ENCODE measurements at places on chromosomes 13 and 19.

GRCh38 chr13:85261757-85262346 lies 537.4 kb downstream of the SLITRK6 start:
- DNase-seq = no peak

GRCh38 chr19:36113425-36113824 lies 1.2 kb downstream of the POLR2I start:
- no peak for DNase-seq

DNA sequence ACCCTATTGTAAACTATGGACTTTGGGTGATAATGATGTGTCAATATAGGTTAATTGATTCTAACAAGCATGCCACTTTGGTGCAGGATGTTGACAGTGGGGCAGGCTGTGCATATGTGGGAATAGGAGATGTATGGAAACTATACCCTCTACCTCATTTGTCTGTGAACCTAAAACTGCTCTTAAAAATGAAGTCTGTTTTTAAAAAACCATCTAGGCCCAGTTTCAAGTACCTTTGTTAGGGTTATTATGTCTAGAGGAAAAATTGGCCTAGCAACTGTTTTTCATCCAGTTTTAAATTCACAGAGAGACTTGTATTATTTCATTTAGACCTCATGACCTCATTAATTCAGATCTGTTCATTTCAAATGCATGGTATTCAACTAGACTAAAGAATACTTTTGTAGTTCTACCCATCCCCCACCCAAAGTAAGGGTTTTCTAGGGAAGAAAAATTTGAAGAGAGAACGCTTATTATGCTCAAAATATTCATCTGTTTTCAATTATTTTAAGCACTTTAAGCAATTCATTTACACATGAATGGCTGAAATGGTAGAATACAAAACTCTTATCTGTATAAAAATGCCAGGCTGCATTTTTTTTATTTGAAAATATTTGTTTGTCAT lies 1781.9 kb upstream of the MIR17HG start:
- DNase-seq = no peak

DNA sequence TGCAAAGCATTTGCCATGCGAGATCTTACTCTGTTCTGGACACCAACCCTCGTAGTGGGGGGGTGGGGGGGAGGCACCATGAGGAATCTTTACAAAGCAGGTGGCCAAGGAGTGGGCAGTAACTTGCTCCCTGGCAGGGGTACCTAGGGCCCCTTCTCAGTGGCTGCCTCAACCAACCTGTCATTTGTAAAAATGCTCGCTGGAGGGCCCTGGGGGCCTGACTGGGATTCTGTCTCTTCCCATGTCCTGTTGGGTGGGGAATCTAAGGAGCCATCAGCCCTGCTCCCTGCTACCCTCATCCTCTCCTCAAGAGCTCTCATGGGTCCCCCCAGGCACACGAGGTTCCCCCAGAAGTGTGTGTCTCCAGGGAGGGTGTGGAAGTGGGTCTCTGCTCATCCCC lies 1.5 kb downstream of the KCNN1 start:
- DNase-seq = no peak

DNA sequence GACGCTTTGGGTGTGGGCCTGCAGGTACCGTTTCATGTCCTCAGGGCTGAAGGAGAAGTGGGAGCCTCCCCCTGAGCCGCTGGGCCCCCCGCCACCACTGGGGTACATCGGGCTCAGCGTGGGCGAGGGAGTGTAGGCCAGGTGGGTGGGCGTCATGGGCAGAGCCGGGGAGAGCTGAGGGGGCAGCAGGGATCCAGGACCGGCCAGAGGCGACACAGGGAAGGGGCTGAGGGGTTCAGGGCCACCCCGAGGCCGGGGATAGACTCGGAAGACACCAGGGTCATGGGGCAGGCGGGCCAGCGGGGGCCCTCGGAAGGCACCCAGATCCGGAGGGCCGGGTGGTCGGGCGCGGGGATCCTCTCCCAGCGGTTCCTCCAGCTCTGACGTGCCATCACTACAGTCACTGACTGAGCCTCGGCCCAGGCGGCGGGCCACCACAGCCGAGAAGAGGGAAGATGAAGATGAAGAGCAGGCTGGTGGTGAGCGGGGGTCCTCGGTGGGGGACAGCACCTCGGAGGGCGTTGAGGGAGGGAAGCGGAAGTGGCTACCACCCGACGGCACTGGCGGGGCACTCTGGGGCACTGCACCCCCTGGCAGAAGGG lies 5.7 kb downstream of the ERF start:
- no peak for DNase-seq

GRCh38 chr13:20489185-20489820 lies 36.4 kb downstream of the CRYL1 start:
- peak; percentile 25 for DNase-seq

GRCh38 chr19:19026299-19026971 lies 6.9 kb downstream of the SUGP2 start:
- DNase-seq = no peak

GRCh38 chr19:16607819-16608218 lies 20.2 kb downstream of the MED26 start:
- no peak for DNase-seq

DNA sequence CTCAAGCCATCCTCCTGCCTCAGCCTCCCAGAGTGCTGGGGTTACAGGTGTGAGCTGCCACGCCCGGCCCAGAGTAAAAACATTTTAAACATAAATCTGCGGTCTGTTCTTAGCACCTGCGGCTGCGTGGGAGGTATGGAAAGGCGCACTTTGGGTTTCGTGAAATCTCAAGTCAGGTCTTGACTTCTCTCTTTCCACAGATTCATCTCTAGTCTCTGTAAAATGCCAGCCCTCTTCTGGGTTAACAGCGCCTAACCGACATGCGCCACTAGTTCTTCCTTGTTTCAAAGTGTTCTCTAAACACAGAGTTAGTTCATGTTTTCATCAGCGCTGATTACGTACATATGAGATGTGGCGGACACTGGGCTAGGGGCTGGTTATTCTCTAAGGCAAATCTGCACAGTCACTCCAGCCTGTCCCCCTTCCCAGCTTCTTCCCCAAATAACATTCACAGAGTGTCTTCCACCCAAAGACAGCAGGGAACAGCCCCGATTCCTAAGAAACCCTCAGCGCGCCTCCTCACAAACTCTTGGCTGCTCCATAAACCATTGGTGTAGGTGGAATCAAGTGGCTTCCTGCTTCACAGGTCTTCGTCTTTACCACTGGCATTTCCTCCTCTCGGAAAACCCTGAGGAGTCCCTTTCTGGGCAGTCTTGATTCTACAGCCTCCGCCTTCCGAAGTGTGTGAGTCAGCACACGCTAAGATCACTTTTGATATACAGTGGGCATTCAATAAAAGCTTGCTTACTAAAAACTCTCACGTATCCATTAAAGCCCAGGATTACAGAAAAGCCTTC lies 1.4 kb downstream of the PARP4 start:
- DNase-seq = peak; percentile 34

- DNase-seq = no peak
Measured at GRCh38 chr13:23574421-23575145, 4.4 kb downstream of the TNFRSF19 start.

- DNase-seq = peak; percentile 57
Measured at GRCh38 chr13:52159159-52159982, at the start of gene NEK3. Gene NEK3 (minus strand): TSS chr13:52159597. CDS start chr13:52156191, 3,406 bp downstream.

- no peak for DNase-seq
Measured at GRCh38 chr19:5480427-5480836, 25.2 kb downstream of the ZNRF4 start.

GRCh38 chr13:43301346-43301969 lies 278.1 kb downstream of the DNAJC15 start:
- DNase-seq = no peak

GRCh38 chr19:53333066-53333462 lies 485 bp upstream of the ZNF845 start:
- DNase-seq = peak; percentile 8

- no peak for DNase-seq
Measured at GRCh38 chr19:38599722-38600121, 18.0 kb downstream of the MAP4K1 start.

DNA sequence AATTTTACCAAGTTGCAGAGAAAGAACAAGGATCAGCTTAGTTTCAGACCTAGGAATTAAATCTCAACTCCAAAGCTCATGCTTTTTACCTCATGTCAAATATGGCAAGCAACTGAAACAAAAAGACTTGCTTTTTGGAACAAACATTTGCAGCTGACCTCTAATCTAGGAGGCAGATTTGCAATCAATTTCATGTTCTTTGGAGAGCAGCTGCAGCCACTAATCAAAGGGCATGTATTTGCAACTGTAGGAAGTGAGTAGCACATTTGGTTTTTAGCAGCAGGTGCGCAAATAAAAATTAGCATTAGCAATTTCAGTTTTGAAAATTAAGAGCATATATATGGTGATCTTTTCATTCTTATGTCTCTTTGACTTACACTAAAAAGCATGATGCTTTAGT lies 459.3 kb upstream of the SLC10A2 start:
- DNase-seq = no peak

- DNase-seq = no peak
Measured at GRCh38 chr19:33304371-33304759, 2.0 kb upstream of the CEBPA start.

GRCh38 chr13:53341144-53341510 lies 312.5 kb downstream of the OLFM4 start:
- DNase-seq = no peak

- DNase-seq = no peak
Measured at GRCh38 chr19:33410915-33411401, 37.4 kb downstream of the CEBPG start.

DNA sequence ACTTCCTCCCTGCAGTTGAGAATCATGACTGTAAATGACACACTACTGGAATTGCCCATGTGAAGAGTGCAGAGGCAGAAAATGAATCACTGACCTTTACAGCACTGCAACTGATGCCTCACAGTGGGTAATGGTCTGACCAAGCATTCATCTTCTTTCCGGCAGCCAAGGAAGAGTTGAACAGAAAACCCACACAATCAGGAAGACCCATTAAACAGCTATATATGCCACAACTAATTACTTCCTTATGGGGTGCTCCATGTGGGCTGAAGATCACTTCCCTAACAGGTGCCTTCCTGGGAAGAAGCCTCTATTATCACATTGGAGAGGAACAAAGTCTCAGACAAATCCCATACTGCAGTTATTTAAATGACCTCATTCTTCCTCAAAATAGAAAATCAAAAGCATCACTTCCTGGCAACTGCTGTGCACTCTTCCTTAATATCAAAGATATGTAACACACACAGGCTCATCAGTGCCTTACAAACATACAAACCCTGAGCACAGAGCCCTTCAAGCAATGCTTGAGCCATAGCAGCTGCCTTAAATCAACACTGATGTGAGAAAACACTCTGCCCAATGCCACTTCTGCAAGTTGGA lies 45.8 kb downstream of the RUBCNL start:
- no peak for DNase-seq

DNA sequence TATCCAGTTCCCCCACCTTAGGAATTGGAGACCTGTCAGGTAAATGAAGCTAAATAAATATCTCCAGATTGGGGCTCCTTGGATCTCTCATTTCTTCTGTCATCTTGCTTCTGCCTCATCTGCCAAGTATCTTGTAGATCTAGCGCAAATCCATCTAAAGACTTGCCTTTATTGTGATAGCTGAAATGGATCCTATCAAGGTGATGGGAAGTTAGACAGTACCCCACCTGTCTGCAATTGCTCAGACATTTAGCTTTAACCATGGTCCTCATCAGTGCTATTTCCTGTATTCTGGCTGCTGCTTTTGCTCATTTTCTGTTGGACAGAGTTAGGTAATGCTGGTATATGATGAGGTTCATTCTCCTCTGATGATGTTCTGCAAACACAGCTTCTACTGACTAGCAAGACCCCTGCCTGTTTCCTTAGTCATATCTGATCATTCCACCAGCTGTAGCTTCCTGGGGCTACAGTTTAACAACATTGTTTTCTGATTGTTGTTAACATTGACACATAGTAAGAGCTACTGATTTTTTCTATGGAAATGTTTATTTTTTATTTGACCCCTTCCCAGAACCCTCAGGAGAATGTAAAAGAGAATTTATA lies 340.0 kb downstream of the DCT start:
- no peak for DNase-seq

DNA sequence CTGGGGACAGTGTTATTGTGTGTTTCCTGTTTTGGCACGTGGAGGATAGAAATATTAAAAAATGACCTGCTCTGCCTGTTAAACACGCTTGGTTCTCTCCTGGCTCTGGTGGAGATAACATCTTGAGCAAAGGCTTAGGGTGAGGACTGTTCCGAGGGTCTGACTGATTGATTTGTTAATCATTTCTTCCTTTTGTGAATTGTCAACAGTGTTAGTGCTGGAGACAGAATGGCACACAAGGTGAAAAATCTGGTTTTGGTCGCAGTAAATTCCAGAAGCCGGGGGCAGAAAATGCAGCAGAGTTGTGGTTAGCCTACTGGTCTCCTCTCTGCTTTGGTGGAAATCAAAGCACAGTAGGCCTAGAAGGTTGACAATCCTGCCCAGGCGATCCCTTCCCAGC lies 163.6 kb downstream of the FGF9 start:
- no peak for DNase-seq

- DNase-seq = no peak
Measured at GRCh38 chr13:73231471-73231870, 172.7 kb downstream of the KLF5 start.

DNA sequence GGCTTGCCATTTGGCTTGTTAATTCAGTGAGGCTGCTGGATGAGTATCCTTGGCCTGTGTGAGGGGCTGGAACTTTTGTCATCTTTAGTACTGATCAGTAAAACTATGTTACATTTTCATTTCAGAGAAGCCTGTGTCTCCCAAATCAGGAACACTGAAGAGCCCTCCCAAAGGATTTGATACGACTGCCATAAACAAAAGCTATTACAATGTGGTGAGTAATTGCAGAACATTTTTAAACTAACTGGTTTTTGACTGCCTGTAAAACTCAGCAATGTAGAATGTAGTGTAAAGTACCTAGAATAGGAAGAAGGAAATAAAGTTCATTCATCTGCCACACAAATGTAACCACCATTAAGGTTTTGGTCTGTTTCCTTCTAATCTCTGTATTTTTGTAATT lies 87.4 kb upstream of the TEX29 start:
- no peak for DNase-seq

GRCh38 chr13:111939666-111940278 lies 127.2 kb upstream of the SOX1 start:
- no peak for DNase-seq

Measured in activated T-helper 1 cell treated with anti-CD3 and anti-CD28 coated beads, Interleukin-12 subunit alpha, Interleukin-12 subunit beta, Interleukin-2, Interleukin-4 antibody, amounts not matched to agents 30 ng/mL and 10 ng/mL and 1 ng/mL, durations not matched to agents 14 hours and 24 hours and 36 hours (primary cell).